ENCODE measurements at places on chromosomes 3 and 15.

DNA sequence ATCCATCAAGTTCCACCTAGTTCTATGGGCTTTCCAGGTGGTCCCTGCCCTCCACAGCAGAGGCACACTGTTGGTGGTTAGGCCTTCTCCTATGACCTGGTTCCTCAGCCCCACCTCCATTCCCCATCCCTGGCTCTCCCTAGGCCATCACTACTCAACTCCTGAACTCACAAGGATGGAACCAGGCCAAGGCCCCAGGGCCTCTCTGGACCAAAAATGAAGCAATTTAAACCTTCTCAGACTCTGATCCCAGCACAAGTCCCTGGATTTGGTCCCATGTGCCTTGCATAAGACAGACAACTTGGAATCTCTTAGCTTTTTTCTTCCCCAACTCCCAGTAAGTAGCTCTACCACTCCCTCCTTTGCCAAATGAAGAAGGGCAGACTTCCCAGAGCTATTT is 14.4 kb upstream of the ACAN start:
- no peak for DNase-seq

- DNase-seq = no peak
Measured at GRCh38 chr15:66966256-66966655, 99.1 kb upstream of the SMAD3 start.

DNA sequence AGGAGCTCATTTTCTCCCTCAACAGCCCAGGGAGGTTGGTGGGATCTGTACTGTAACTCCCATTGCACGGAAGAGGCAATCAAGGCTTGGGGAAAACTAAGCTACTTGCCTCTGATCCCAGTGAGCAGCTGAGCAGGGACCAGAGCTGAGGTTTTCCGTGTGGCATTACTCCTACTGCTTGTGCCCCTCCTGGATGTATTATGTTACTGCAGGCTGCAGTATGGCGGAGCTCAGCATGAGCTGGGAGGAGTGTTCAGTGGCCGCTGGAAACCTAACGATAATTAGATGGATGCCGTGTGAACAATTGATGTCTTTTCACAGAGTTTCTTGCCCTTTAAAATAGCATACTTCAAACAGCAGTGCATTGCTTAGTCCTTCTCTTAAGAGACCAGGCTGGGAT is 2.0 kb upstream of the TPRG1 start:
- no peak for DNase-seq

- DNase-seq = no peak
Measured at GRCh38 chr3:193943851-193944517, 192.0 kb upstream of the HES1 start.

DNA sequence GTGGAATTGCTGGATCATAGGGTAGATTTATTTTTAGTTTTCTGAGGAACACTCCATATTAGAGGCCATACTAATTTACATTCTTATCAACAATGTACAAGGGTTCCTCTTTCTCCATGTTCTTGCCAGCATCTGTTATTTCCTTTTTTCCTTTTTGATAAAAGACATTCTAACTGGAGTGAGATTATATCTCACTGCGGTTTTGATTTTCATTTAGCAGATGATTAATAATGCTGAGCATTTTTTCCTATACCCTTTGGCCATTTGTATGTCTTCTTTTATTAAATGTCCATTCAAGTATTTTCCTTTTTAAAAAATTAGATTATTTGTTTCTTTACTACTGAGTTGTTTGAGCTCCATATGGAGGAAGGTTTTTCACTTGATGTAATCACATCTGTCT is 1189.5 kb downstream of the ZPLD1 start:
- DNase-seq = no peak

DNA sequence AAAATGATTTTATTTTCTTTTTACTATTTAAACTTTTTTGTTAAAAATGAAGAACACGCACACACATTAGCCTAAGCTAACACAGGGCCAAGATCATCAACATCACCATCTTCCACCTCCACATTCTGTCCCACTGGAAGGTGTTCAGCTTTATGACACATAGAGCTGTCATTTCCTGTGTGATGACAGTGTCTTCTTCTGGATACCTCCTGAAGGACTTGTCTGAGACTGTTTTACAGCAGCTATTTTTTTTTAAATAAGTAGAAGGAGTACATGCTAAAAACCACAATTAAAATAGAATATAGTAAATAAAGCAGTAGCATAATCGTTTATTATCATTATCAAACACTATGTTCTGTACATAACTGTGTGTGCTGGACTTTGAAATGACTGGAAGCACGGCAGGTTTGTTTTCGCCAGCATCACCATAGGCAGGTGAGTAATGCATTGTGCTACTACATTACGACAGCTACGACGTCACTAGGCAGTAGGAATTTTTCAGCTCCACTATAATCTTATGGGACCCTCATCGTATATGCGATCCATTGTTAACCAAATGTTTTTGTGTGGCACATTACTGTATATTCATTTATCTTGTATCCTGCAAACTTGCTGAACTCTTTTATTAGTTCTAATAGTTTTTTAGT is 72.8 kb downstream of the KLF15 start:
- no peak for DNase-seq

- DNase-seq = no peak
Measured at GRCh38 chr15:58424722-58425121, 7.1 kb upstream of the LIPC start.

DNA sequence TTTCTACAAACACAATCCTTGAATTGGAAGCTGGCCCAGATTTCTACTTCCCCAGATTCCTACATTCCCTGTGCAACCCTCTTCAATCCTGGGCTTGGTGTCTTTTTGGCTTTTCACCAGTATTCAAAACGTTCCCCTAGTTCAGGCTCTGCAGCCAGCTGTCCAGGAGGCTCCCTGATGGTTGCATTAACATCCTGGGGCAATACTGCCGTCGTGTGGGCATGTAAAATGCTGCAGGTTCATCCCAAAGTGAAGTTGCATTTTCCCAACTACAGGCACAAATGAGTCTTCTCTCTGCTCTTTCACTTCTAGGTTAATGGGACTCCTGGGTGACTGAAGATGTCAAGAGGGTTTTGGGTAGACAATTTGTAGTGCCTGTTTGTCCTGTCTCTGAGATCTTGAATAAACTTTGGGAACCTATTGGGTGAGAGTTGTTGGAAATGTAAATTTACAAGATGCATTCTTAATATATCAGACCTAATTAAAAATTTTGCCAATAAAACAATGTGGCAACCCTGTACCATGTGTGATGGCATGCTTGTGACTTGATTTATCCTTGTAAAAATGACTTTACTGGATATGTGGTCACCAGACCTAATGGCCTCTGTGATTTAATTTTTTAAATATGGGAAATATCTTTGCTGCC is 28.6 kb downstream of the SOX14 start:
- no peak for DNase-seq

DNA sequence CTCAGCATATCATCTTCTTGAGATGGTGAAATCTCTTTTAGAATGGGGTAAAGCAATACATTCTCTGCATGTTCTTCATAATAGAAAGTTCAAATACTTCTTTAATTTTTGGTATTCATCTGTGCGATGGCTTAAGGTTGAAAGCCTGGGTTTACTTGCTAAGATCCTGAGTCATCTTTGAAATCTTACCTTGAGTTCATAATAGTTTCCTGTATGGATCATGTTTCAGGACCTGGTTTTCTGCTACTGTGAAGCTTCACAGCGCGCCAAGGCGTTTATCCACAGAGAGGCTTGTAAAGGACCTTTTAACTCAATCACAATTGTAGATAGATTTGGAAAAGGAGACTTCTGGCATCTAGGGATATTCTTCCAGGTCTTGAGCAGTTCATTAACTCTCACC is 39.0 kb downstream of the MED12L start:
- DNase-seq = no peak

GRCh38 chr3:154180836-154181691 is 59.9 kb downstream of the ARHGEF26 start:
- no peak for DNase-seq
